ENCODE measurements at places on chromosomes 1 and 21.

DNA sequence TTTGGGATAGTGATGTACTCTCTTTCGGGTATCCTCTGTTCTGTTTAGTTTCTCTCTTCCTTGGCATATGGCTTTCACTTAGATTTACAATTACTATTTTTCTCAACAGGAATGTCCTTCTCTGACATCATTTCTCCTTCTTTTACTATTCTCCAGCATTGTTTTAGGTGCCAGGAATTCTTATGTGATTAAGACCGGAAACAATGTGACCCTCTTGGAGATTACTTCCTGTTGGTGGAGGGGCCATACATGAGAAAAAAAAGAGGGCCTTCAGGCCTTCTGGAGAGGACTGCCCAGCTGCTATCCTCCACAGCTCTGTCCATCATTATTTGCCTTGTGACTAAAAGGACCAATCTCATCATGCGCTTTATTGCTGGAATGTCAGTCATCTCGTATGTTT, 50.4 kb upstream of the ADAMTS5 start:
- DNase-seq, result no peak

DNA sequence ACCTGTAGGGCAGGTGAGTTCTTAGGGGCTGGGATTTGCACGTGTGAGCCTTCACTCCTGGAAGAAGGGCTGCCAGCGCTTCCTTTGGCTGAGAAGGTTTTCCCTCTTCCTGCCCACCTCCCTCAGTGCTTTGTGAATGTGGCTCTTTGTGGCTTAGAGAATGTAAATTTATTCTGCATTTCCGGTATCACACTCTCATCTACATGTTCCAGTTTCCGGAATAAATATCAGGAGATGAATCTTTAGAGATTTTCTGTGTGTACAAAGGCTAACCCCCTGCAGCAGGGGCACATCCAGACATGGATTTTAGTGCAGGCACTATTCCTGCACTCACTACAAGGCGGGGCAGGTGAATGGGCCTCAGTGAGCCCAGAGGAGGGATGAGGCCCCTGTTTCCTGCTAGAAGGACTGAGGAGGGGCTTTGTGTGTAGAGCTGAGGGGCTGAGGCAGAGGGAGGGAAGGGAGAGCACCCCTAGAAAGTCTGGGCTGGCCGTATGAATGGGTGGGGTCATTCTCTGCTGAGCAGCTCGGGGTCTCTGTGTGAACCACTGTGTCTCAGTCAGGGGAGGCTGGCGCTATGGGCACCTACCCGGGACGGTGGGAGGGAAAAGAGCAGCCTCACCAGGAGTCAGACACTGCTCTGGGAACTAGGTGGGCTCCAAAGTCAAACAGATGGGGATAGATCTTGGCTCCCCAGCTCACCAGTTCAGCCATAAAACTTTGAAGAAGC, 207.5 kb downstream of the MATN1 start:
- no peak for DNase-seq

DNA sequence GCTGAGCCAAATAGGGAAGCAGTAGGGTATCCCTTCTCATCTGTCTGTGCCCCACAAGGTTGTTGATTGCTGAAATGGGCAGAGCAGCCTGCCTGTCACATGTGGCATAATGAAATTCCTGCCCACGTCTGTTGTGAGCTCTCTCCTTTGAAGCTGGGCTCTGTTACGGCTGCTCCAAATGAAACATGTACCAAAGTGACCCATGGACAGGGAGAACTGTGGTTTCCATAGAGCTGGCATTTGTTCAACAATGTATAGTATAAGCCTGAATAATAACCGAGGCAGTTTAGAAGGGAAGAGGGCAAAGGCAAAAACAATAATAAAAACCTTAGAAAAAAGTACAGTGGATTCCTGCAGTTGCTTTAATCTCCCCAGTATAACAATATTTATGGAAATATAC, 149.7 kb downstream of the LYPLAL1 start:
- DNase-seq, result no peak

GRCh38 chr1:235239851-235240250, 78.8 kb upstream of the RBM34 start:
- no peak for DNase-seq

DNA sequence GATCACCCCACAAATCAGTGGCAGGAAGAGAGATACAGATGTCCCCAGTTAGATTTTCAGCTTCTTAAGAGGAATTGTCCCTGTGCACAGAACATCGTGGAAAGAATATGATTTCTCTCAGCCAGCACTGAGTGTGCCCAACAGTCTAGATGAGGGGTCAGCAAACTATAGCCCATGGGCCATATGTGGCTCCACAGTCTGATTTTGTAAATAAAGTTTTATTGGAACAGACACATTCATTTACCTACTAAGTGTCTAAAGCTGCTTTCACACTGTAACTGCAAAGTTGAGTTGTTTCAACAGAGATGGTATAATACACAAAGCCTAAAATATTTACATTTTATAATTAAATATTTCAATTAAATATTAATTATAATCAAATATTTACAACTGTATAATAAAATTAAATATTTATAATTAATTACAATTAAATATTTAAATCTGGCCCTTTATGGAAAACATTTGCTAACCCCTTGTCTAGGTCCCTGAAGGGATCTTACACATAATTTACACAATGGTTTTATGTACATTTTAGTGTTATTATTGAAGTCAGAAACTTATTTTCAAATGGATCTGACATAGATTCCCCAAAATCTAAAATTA, 407.6 kb downstream of the PTPRU start:
- DNase-seq, result no peak

GRCh38 chr1:89064632-89065031, 376 bp downstream of the GBP1 start:
- DNase-seq, result no peak

DNA sequence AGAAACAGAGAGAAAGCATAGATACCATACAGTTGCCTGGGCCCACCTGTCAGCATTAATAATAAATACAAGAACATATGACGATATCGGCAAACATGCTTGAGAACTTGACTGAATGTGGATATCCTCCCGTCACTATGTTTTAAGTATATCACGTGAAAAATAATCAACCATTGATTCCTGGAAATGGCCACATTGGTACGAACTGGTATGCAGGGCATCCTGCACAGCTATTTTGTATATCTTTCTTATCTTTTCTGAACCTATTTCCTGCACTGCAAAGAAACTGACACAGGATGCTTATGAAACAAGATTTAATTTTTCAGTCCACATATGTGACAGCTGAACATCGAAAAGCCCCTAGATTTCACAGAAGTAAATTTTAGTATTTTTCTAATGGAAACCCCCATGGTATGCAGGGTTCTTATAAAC, 22.8 kb upstream of the RGS1 start:
- DNase-seq, result no peak

- DNase-seq, result no peak
Measured at GRCh38 chr1:27275696-27276095, 41.3 kb downstream of the WDTC1 start.

GRCh38 chr1:46133181-46133658, 791 bp upstream of the PIK3R3 start:
- DNase-seq, result no peak

DNA sequence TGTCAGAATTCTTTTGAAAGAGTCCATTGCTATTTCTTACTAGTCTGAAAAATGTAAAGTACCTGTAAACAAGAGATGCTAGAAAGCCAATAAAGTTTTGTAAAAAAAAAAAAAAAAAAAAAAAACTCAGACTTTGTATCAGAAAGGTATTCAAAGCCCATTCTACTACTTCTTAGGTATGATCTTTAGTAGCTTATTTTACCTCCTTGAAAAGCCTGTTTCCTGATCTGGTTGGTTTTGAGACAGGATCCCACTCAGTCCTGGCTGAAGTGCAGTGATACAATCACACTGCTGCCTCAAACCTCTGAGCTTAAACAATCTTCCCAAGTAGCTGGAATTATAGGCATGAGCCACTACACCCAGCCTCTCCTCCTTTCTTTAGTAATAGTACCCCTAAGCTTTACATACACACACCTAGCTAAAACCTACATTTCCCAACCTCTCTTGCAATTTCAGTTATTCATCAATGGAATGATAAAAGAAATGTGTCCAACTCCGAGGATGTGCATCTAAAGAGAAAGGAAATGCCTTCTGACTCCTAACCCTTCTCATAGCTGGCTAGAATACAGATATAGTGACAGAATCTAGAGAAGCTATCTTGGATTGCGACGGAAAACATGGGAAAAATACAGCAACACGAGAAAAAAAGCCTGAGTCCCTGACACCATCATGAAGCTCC, 30.6 kb downstream of the EPS15 start:
- DNase-seq, result no peak

DNA sequence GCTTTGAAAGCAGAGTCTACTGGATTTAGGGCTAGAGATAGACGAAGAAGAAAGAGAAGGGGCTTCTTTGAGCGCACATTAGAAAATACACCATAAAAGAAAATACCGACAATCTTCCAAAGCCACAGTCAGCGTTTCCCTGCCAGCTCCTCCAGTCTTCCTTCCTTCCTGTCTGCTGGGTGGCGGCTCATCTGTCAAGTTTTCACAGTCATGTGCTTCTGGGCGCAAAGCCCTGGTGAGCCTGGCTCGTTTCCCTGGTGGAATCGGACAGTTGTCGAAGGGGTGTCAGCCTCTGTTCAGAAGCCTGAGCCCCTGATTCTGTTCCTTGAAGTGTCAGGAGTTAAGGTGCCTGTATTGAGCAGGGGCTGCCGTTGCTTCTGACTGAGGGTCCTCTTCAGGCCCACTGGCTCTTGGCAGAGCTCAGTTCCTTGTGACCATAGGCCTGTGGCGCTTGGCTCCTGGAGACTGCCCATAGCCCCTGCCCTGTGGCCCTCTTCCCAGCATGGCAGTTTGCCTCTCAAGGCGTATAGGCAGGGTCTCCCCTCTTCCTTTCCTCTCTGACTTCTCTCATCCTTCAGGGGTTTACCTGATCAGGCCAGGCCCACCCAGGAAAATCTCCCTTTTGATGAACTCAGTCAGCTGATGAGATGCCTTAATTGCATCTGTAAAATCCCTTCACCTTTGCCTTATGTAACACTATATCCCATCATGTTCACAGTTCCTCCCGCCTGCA, 58.6 kb downstream of the ADARB1 start:
- DNase-seq, result no peak

DNA sequence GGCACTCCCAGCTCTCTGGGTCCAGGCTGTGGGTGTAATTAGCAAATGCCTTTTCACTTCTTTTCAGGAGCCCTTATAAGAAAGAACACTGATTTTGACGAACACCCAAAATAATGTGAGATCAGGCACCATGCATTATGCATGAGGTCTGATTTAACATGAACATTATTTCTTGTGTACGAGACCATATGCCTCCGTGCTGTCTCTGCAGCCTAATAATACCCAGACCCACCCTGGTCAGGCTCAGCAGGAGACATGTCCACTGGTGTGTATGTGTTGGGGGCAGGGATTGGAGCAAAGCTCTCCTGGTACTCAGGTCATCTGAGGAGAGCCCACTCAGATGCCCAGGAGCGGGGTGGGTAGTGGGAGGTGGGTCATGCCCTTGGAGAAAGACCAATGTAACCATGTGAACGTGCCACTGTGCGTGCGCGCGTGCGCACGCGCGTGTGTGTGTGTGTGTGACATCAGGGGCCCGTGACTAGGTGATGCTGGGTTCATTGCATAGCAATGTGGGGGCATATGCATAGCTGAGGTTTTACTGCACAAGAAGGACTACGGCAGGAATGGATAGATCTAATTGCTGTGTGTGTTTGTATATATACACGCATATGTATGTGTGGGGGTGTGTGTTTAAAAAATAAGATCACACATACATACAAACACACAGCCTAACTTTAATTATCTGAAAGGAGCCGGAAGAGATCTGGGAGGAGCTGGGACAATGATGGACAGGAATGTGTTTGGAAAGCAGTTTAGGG, 7.1 kb downstream of the POU3F1 start:
- no peak for DNase-seq

GRCh38 chr1:70142075-70142474, 63.3 kb downstream of the LRRC40 start:
- no peak for DNase-seq

DNA sequence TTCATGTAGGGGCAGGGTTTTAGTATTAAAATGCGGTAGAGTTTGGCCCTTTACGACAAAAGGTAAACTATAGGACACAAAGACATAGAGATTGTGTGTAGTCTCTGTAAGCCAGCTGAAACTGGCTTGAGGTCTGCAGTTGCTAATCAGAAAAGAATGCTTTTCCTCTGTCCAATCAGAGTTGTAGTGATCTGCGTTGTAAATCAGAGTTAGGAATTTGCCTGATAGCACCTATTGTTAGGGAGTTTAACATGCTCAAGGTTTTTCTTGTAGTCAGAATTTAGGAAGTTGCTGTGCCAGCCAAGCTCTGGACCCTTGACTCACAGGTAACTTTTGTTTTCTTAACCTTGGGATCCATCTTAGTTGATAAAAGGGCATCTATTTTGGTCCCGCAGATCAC, 61.2 kb upstream of the VTCN1 start:
- DNase-seq, result no peak

DNA sequence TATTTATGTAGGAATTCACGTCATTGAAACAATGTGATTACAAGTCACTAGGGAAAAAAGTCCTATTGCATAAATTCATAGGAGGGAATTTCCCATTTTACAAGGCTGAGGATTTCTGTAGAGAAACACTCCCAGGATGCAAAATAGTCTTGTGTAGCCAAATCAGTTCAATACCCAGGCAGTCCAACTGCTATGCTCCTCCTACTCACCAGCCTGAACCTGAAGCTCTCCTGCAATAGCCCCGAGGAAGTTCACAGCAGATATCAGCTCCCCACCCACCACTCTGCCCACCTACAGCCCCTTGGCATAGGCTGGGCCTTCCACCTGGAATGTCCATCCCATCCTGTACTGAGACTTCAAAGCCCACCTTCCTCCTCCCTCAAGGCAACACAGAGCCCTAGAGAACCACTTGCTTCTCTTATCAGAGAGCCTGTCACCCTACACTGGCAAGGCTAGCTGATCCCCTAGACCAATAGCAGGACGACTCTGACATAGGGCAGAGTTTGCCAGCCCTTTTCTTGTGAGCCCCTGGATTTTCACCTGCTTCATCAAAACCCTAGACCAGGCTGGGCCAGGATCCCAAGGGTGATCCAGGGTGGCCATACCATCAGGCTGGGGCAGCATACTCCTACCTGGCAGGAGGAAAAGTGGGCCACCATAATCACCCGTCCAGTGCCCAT, 1.5 kb downstream of the LSS start:
- DNase-seq, result no peak

GRCh38 chr1:155649676-155650075, 38.9 kb downstream of the YY1AP1 start:
- no peak for DNase-seq

DNA sequence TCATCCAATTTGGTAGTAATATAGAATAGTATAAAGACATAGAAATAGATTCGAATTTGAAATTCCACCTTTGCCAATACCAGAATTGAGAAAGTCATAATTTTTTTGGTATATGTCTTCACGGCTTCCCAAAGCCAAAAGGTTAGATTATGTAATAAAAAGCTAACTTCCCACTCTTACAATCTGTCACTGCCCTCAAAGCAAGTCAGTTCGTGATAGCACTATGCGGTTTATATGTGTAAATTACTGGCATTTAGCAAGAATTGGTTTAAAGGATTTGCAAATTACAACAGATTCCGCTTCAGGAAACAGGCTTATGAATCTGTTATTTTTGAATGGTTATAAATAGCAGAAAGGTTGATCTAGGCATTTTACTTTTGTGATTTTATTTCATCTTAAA, 679.4 kb upstream of the ADGRL2 start:
- no peak for DNase-seq

GRCh38 chr1:32981003-32981901, 16.6 kb upstream of the RNF19B start:
- no peak for DNase-seq
